ENCODE measurements at places on chromosomes 6 and 20. TPM values are rescaled to one million over a fixed set of nuclear protein-coding genes. Genes with fewer than 3 reads are reported as not detected.

GRCh38 chr20:19995220-19995863 lies 21.8 kb upstream of the NAA20 start:
- no peak for DNase-seq

DNA sequence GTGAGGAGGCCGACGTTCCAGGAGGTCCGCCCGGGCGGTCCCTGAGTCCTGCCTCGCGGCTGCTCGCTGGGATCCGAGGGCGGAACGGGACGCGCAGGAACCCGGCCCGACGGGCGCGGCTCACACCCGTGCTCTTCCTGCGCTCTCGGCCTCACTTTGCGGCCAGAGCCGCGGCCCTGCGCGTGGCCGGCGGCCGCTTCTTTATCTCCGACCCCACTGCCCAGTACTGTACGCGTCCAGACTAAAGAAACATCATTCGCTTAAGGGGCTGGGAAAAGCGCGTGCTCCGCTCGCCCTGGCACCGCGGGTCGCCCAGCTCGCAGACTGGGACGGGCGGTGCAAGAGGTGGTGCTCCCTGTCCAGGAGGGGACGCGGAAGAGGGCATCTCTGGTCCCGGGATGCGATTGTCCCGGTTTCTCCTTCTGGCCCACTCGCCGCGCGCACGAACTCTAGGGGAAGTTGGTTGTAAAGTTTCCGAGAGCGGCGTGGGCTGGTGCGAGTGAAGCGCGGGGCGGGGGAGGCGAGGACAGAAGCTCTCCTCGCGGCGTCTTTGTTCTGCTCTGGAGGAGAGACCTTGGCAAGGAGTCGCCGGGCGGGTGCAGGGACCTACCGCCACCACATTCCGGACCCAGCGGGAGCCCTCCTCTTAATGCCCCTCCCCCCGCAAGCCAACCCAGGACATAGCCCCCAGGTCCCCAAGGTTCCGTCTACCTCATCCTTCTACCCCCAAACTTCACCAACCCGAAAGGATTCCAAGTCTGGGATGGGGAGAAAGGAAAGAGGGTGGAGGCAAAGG lies 71.0 kb downstream of the SOX4 start:
- peak; percentile 35 for DNase-seq

DNA sequence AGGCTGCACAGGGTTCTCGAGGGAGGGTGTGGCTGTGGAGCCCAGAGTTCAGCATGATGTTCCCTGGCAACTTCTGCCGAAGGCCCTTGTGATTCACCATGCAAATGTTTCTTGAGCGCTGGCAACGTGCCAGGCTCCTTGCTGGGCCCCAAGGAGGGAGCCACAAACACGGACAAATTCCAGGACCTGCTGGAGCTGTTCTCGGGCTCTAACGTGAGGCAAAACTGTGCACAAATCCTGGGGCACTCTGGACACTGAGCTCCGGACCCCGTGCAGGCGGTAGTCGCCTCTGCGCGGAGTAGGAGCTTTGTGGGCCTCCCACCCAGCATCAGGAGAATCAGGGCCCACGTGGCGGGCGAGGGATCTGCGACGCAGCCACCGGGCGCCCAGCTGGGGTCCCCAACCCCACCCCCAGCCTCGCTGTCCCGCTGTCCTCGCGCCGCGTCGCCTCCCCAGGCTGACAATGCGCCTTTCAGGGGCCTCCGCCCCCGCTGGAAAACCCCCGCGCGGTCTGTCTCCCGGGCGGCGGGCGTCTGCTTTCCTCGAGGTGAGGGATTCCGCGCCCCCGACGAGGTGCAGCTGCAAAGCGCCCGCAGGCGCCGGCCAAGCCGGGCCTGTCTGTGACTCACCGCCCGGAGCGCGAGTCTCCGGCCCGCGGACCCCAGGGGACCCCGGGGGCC lies 31.7 kb upstream of the SCUBE3 start:
- no peak for DNase-seq

GRCh38 chr20:45774945-45775344 lies 16.7 kb downstream of the WFDC3 start:
- peak; percentile 26 for DNase-seq

DNA sequence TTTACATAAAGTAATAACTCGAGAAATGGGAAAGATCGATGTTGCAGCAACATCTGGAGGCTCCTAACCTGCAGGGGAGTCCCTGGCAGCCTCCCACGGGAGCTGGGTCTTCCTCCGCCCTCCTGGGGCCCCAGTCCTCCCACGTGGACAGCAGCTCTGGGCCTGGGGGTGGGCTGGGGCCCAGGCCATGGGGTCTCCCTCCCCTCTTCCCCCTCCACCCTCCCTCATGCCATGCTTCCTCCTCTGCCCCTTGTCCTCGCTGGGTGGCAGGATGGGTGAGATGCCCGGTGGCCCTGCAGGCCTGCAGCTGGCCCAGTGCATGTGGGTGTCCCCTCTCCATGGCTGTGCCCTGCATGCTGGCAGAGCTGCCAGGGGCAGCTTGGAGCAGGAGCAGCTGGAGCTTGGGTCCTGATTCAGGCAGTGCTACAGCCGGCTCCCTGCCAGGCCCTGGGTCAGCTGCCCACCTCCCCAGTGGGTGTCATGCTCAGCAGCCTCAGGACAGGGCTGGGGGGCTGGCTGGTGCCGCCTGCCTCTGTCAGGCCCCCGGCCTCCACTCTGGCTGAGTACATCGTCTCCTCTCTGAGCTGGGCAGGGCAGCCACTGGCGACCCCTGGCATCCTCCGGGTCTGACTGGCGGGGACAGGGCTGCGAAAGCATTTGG lies 48.9 kb upstream of the BHLHE23 start:
- DNase-seq, result no peak

DNA sequence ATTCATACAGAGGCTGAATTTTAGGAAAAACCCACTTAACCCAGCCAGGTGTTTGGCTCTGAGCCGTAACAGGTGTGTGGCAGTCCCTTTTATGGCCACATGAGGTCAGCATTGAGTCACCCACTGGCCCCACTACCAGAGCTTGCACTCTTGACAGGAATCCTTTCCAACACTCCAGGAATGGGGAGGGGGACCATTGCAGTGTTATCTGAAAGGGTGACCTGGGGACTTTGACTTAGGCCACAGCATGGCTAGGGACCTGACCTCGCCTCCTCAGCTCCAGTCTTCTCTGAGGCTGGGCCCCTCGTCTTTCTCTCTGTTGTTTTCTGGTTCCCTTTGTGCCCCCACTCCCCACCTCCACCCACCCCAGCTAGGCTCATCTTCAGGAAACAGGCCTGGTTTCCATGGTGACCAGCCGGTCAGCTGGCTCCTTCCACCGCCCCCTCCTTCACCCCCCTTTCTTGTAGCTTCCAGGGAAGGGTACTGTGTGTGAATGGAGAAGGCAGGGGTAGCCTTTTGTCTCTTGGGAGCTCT lies 2.1 kb upstream of the TMEM151B start:
- DNase-seq, result peak; percentile 81

The REM1 gene
- total RNA-seq, result not detected

The TPD52L1 gene
- total RNA-seq, result 60.1 TPM

GRCh38 chr6:10417681-10418104 lies 2.8 kb upstream of the TFAP2A start:
- no peak for DNase-seq

The LY6G6C gene
- total RNA-seq, result 0.88 TPM

- no peak for DNase-seq
These were observed 516.8 kb downstream of the BCKDHB start for GRCh38 chr6:80623066-80623815.

- DNase-seq, result no peak
These were observed 65.3 kb upstream of the KCNK16 start for GRCh38 chr6:39387785-39388184.

The EPPIN gene
- total RNA-seq, result not detected

GRCh38 chr6:50637267-50637666 lies 76.1 kb upstream of the TFAP2D start:
- no peak for DNase-seq

- DNase-seq, result peak; percentile 47
These were observed 37.5 kb downstream of the C20orf203 start for GRCh38 chr20:32636283-32636682.

The XKR7 gene
- not detected for total RNA-seq

DNA sequence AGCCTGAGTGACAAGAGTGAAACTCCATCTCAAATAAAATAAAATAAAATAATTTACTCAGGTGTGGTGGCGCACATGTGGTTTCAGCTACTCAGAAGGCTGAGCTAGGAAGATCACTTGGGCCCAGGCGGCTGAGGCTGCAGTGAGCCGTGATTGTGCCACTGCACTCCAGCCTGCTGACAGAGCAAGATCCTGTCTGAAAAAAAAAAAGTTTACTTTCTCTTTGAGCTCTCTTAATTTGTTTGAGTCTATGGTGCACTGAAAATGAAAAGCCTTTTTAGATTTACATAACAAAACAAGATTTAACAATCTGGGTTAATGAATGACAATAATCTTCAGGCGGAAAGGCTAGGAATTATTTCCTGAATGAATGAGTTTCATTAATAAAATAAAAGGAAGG lies 23.3 kb upstream of the NHSL1 start:
- DNase-seq, result no peak

The RAB44 gene
- total RNA-seq, result not detected

The ANKRD66 gene
- total RNA-seq, result not detected

- no peak for DNase-seq
These were observed 469.1 kb upstream of the RUNX2 start for GRCh38 chr6:44858998-44859397.

DNA sequence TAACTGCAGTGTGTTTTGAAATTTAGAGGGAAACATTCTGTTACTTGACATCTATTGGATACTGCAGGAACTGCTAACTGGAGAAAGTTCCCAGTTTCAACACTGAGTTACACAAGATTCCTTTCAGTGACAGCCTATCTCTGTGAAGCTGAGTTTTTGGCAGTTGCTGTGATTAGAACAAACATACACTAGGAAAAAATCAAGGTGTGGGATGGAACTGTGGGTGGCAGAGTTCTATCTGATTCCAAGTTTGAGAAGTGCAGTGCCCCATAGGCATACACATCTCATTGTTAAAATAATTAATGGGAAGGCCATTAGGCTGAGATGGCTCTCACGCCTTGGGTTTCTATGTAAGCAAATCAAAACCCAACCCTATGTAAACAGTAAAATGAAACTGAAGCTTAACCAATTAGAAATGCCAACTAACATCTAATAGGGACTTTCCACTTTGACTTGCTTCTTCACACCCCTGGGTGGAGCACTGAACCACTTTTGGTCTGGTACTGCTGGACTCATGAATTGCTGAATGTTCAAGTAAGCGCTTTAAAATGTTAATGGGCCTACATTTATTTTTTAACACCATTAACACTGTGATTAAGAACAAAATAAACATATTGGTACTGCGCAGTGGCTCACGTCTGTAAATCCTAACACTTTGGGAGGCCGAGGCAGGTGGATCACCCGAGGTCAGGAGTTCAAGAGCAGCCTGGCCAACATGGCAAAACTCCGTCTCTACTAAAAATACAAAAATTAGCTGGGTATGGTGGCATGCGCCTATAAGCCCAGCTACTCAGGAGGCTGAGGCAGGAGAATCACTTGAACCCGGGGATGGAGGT lies 55.2 kb upstream of the TBC1D7 start:
- no peak for DNase-seq

GRCh38 chr6:55957961-55958422 lies 82.6 kb upstream of the BMP5 start:
- no peak for DNase-seq

DNA sequence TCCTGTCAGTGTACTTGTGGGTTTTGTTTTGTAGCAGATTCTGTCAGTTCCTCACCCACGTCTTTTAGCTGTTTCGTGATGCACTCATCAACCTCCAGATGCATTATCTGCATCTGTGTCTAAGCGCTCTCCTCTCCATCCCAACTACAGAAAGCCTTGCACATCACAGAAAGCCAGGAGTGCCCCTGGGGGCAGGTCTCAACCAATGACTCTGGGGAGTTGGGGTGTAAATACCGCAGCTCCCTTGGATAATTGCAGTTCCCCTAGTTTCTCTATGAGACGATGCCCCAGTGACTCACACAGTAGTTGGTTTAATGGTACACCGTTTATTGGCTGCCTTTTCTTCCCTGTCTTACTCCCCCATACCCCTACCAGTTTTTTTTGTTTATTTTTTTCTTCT lies 158.1 kb downstream of the SOX4 start:
- no peak for DNase-seq

The PLCB1 gene
- total RNA-seq, result 105 TPM

The SNAP91 gene
- total RNA-seq, result not detected

GRCh38 chr20:40156600-40157317 lies 532.3 kb downstream of the MAFB start:
- DNase-seq, result no peak

DNA sequence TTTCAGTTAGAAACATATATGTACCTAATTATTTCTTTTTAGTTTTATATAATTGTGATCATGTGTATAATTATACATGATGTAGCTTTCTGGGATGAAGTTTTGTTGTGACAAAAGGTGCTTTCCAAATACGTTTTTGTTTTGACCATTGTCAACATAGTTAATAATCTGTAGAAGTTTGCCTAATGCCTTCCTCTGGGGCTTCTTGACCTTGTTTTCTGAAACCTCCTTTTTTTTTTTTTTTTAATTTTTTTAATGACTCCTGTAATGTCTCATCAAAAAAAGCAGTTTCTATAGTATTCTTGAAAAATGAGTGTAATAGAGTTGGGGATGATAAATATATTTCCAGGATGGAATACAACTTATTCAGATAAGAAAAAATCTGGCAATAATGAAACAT lies 434.7 kb upstream of the SOX4 start:
- no peak for DNase-seq

- DNase-seq, result no peak
These were observed 280 bp downstream of the SPATA2 start for GRCh38 chr20:49915118-49915379.

The PGBD1 gene
- 3.8 TPM for total RNA-seq

DNA sequence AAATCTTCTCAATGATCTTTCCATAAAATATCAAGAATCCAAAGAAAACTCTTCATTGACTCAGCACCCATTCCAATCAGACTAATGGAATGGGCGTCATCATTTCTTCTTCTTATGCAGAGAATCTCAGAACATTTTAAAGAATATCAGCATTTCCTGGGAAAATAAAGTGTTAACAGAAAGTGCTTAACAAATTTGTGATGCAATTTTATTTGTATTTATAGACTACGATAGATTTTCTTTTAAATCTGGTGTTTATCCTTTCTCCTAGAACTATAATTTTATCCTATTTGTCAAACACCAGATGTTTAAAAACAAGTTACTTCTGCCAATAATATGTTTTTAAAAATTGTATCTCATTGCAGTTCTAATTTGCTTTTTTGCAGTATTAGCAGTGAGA lies 330.7 kb downstream of the COL12A1 start:
- no peak for DNase-seq

GRCh38 chr6:163585932-163586437 lies 171.5 kb downstream of the QKI start:
- no peak for DNase-seq

- DNase-seq, result no peak
These were observed 646 bp downstream of the HMGA1 start for GRCh38 chr6:34237316-34237721.

DNA sequence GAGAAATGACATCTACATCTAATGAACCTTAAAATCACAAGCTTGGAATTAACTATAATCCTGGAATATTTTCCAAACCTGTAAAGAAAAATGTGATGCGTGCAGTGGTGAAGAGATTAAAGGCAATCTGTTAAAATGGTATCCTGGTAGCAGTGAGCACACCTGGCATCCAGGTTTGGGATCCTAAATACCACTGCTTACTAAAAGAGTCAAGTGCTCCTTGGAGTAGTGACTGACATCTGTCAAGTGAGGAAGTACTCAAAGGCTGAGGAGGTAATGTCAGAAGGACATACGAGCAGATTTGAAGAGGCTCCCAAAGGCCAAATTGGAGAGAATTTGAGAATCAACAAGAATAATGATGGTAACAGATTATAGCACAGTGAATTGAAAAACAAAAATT lies 32.8 kb downstream of the PCMT1 start:
- DNase-seq, result no peak

Measured in Caco-2 (cell line).